ENCODE measurements at places on chromosomes 5 and 9.

DNA sequence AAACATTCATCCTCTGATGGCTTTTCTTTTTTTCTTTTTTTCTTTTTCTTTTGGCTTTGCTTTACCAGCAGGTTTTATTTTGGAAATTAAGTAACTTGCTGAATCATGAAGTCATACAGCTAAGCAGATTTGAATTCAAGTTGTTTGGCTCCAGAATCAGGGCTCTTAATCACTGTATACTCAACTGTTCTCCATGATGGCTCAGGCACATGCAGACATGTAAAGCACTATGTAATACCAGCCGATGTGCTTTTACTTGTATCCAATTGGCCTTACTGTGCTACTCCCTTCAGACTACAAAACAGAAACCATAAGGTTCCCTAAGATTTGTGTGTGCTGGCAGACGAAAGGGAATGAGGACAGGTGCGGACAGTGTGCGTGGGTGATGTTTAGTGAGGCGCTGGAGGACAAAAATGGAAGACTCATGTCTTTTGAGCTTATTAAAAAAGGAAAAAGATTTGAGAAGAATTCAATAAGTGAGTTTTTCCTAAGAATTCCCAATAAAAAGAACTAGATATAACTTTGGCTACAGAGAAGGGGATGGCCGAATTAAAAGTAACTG, 44.7 kb upstream of the OTP start:
- DNase-seq = no peak

DNA sequence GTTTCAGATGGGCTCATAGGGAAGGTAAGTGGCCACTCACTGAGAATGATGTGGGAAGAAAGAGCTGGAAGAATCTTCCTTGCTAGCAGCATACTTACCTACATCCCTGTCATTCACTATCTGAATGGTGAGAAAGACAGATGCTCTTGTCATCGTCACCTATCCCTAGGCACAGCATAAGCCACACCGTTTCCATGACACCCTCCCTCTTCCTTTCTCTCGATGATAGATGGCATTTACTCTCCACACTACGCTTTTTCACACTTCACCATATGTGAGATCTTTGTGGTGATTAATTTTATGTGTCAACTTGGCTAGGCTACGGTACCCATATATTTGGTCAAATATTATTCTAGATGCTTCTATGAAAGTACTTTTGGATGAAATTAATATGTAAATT, 44.4 kb upstream of the FER start:
- no peak for DNase-seq

- DNase-seq = no peak
Measured at GRCh38 chr9:126872516-126872915, 12.1 kb downstream of the ZBTB34 start.

GRCh38 chr5:96896276-96896675, 20.0 kb downstream of the ERAP2 start:
- no peak for DNase-seq

DNA sequence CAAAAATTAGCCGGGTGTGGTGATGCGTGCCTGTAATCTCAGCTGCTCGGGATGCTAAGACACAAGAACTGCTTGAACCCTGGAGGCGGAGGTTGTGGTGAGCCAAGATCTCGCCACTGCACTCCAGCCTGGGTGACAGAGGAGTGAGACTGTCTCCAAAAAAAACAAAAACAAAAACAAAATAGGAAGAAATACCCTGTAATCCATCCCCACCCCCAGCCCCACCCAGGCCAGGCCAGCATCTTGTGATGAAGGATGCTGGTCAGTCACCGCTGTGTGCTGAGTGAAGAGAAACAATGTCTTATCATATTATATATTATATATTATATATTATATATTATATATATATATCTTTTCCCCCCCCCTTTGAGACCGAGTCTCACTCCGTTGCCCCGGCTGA, 15.4 kb upstream of the CCIN start:
- DNase-seq = no peak

DNA sequence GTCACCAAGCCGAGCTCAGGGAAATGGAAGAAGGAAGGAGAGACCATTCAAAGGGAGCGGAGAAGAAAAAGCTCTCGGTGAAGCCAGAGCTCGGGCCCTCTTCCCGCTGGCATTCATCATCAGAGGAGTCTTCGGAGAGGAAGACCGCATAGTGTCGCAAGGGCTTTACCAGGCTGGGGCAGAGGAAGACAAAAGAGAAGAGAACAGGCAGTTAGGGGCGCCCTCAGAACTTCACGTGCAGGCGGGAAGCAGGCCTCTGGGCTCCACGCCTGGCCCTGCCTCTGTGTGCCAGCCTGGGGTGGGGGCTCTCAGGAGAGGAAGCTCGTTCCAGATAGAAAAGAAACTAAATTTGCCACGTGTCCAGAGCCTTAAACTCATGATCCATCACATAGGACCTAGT, 31.7 kb downstream of the CRB2 start:
- no peak for DNase-seq

GRCh38 chr5:66222455-66222854, 78.4 kb downstream of the SREK1 start:
- no peak for DNase-seq

DNA sequence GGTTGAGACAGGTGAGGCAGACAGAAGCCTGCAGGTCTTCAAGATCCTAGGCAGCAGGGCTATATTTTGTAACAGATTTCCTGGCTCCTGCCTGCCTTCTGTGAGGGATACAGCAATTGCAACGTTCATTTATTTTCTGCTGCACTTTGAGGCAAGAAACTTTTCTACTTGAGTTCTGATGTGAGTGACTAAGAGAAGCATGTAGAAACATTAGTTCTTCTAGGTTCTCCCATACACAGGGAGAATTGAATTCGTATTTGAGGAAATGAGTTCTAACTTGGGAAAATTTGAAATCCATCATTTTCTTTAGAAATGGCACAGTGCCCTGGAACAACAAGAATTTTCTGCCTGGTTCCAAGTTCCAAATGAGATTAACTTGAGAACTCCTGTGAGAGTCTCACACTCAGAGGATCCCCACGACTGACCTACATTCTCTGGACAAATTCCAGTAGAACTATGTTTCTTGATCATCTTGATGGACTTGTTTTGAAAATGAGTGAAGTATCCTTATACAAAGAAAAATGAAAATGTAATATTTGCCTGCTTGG, 15.0 kb downstream of the MAMDC2 start:
- DNase-seq = no peak

- peak; percentile 31 for DNase-seq
Measured at GRCh38 chr9:1837453-1838084, 177.6 kb upstream of the SMARCA2 start.

DNA sequence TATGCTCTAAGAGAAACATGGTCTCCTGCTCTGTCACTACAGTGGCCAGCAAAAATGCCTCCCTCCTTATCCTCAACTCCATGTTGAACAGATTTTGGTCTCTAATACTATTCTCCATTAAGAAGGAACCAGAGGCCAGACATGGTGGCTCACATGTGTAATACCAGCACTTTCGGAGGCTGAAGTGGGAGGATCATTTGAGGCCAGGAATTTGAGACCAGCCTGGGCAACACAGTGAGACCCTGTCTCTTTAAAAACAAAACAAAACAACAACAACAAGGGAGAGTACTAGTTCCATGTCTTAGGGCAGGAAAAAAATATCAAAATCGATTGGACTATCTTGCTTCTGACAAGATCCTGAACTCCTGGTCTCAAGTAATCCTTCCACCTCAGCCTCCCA, 14.6 kb downstream of the INIP start:
- no peak for DNase-seq

GRCh38 chr9:123893831-123894460, 36.0 kb downstream of the DENND1A start:
- DNase-seq = no peak

GRCh38 chr5:1323803-1324173, 21.1 kb downstream of the CLPTM1L start:
- no peak for DNase-seq
